ENCODE measurements at places on chromosomes 11 and 22. TPM values are rescaled to one million over a fixed set of nuclear protein-coding genes. Genes with fewer than 3 reads are reported as not detected.
A peak's percentile ranks its signal among the peaks of the same experiment; 100 is the strongest.

BIK gene
- total RNA-seq = 27.0 TPM

DNA sequence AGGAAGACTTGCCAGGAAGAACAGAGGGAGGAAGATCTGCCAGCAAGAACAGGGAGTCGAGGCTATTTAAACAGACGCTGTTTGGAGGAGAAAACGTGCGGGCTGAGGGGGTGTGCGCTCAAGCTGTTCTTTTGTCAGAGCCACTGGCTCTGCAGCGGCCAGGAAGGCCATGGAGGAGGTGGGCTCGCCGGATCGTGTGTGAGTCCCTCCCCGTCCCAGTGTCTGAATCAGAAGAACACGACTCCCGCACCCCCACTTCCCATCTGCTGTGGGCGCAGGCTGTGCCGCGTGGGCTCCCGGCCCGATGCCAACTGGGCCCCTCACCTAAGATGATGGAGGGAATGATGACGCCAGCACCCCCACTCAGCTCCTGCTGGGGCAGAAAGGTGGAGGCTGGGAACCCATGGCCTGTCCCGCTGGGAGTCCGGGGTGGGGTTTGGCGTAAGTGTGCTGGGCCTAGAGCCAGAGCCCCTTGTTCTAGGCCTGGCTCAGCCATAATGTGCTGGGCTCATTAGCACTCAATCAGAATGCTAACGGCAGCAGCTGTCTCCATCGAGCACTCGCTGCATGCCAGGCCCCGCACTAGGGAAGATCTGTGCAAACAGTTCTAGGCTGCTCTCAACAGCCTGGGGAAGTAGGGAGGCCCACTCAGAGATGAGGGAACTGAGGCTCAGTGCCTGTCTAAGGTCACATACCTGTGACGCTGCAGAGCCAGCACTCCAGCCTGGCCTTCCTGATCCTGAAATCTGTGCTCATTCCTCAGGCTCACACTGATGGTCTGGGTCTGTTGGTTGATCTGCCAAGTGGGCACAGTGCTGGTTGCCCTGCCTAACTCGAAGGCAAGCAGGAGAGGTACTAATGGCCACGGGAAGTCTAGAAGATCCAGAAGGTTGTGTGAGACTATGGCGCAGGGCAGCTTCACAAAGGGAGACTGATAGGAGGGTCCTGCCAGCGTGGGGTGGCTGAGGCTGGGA is 11.5 kb downstream of the NPTXR start:
- no peak for DNase-seq

GRCh38 chr11:119120639-119121007 is 757 bp upstream of the HINFP start:
- no peak for DNase-seq

- peak; percentile 61 for DNase-seq
Measured at GRCh38 chr11:67382276-67383136, 9.1 kb upstream of the CLCF1 start.

GRCh38 chr22:26768952-26769351 is 111.6 kb downstream of the MIAT start:
- no peak for DNase-seq

GRCh38 chr11:3056296-3057068 is 741 bp downstream of the CARS1 start:
- DNase-seq = no peak

DNA sequence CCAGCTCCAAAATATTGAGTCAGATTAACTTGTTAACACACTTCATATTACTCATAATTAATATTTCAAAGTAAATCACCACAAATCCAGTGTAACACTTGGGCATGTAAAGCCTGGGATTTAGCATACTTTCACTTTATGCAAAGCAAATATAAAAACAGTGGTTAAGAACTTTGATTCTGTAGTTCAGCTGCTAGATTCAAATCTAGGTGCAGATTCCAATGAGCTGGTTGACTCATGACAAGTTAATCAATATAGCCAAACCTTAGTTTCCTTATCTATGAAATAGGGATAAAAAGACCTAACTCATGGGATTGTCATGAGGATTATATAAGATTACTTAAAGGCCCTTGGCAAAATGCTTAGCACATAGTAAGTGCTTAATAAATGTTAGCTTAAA is 45.9 kb downstream of the ARHGAP42 start:
- no peak for DNase-seq

DNA sequence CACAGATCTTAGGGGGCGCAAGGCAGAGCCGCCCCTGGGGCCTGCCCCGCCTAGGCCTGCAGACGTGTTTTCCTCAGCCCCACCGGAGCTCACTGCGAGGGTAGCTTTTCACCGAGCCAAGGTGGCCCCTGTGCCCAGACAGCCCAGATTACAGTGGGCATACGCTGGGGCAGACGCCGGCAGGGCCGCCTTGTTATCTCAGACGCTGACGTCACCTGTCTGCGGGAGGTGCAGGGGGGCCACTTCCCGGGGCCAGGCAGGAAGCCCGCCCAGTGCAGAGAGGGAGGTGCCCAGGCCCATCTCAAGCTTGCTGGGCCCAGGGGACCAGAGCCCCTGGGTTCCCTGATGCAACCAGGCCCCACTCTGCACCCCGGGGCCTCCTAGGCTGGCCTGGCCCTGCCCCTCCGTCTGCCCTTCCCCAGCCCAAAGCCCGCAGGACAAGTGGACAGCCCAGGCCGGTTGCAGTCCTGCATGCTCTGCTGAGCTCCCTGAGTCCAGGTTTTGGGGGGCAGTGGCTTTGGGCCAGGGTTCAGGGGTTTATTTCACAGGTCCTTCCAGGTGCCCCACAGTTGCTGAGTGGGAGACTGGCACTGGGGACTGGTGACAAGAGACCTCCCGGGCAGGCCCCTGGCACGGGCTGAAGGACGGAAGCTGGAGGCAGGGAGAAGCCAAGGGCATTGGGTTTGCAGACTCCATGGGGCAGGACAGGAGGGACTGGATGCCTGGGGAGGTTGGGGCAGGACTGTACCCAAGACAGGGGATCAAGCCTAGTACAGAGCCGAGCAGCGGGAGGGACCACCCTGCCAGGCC is 38.6 kb downstream of the IGF2 start:
- no peak for DNase-seq

DNA sequence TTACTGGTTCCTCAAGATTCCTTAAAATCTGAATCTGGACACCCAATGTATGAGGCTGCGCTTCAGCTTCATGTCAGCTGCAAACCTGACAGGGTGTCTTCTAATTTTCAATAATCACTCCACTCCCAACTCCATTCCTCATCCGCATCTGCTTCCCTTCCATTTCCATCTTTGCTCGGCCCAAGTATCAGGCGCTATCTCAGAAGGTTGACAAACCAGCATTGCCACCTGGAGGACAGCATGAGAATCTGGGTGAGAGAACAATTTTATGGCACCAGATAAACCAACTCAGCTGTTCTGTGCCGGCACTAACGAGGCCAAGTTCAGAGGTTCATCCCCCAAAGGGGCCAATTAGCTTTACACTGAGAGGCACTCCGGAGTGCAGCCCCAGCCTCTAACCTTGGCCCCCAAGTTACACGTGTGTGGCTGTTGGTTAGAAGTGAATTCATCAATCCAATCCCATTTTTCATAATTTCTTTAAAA is 79.1 kb upstream of the LMO2 start:
- DNase-seq = peak; percentile 6

NEU3 gene
- 2.4 TPM for total RNA-seq

GRCh38 chr11:72083414-72083813 is 2.8 kb downstream of the LRRC51 start:
- no peak for DNase-seq

DNA sequence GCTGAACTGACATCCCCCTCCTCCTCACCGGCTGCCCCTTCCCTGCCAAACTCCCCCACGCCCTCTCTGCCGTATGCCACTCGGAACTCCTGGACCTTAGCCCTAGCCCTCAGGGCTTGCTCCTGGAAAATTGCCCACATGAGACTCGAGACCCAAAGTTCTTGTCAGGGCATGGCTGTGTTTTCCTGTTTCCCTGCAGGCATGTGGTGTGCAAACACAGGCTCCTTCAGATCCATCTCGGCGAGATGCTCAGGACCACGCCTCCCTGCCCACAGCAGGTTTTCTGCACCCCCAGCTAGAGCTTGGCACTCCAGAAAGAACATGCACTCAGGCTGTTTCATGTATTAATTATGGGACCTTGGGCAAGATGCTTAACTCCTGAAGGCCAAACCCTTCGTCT is 1480.4 kb downstream of the BRD1 start:
- DNase-seq = no peak

KCNJ11 gene
- 4.7 TPM for total RNA-seq

DNA sequence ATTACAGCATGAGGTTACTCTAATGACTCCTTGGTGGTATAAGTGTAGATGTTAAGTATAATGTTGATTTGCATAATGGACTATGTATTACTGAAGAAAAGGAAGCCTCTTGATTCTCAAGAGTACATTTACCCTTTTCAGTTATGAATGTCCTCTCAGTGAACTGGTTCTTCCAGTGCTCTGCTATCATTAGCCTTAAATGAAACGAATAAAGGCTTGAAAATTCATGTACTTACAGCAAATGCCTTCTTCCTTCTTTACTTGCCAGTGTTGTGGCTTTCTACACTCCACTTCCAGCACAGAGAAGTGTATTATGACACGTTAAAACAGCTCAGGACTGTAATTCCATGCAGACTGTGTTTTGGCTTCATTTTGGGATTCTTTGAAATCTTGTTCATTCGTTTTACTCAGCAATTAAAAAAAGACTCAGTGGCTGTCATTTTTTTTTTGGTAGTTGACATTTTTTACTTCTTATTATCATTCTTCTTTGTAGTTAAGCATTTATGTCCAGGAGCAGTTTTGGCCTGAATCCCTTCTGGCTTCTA is 96.9 kb downstream of the MTMR3 start:
- no peak for DNase-seq

DNA sequence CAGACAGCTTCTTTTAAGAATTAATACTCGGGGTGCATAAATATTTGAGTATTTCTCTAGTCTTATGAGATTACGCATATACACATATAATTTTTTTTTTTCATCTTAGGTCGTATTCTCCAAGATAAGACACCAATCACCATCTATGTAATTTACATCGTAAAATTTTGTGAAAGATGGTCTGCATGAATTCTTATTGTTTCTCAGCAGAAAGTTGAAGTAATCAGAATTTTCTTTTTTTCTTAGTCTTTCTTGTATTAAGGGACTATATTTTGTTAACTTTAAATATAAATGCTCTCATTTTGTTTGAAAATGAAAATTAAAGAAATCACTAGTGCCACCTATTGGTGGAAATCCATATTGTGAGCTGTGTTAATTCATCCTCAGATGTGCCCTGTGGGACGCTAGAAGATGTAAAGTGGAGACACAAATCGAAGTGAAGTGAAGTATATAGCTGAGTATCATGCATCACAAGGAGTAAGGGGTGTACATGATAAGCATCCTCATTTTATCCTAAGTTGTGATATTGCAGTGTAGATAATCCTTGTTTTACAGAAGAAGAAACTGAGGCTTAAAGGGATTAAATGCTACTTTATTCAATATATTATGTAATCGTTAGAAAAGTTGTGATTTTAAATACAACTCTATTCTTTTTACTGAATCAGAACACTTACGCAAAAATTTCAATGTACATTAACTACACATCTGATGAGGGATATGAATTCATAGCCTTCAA is 2084.3 kb downstream of the LRRC4C start:
- DNase-seq = peak; percentile 0

MYO18B gene
- total RNA-seq = not detected

All from Caki2 (cell line).